ENCODE measurements at places on chromosomes 3 and 15.

- no peak for DNase-seq
Observed at GRCh38 chr3:30258426-30259392, 347.7 kb upstream of the TGFBR2 start.

DNA sequence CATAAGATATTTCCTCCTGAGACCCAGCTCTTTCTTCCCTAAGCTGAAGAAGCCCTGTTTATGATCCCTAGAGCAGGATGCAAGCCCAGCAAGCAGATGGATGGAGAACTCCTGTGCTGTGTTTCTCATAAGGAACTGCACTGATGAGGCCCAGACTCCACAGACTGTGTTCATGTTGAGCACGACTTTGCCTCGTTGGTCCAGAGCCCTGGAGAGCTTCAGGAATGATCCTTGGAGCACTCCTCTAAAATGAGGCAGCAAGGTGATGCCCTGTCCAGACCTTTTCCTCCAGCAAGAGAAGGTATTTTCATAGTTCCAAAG is 83.8 kb downstream of the MYLK start:
- no peak for DNase-seq

- DNase-seq = no peak
Observed at GRCh38 chr3:107578523-107578922, 55.8 kb downstream of the BBX start.

GRCh38 chr3:97950360-97950759 is 21.9 kb downstream of the RIOX2 start:
- peak; percentile 59 for DNase-seq

- no peak for DNase-seq
Observed at GRCh38 chr3:56887402-56888025, 85.8 kb upstream of the ARHGEF3 start.

GRCh38 chr3:189393598-189393997 is 221.8 kb downstream of the TPRG1 start:
- DNase-seq = no peak

- DNase-seq = no peak
Observed at GRCh38 chr3:179336345-179336929, 11.1 kb upstream of the MFN1 start.

DNA sequence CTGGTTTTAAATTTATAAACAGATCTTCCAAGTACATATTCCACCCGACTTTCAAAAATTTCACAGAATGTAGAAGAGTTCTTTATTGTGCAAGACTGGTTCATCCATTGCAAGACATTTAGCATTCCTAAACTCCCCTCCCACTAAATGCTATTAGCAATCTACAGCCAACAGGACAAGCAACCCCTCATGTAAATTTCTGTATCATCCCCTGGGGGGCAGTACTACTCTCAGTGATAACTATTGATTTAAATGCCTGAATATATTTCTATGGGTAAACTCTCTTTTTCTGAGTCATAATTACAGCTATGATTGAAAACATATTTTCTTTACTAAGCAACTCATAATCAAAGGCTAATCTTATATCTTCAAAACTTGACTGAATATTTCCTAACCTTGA is 10.7 kb upstream of the SLC15A2 start:
- no peak for DNase-seq

- DNase-seq = no peak
Observed at GRCh38 chr15:22919171-22919570, 61.0 kb downstream of the CYFIP1 start.

DNA sequence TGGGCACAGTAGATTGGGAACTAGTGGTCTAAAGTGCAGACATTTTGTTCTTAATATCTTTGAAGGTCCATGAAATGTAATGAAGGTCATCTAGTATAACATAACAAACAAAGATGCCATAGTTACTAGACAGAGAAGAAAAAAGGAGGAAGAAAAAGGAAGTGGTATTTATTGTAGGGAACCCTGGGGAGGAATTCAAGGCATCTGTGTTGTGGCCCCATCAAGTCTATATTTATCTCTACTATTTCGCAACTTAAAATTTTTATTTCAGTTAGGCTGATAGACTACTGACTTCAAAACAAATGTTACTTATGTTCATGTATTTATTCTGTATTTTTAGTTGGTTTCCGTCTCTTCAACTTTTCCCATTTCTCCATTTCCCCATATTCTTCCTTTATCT is 48.9 kb upstream of the ZDHHC23 start:
- no peak for DNase-seq

DNA sequence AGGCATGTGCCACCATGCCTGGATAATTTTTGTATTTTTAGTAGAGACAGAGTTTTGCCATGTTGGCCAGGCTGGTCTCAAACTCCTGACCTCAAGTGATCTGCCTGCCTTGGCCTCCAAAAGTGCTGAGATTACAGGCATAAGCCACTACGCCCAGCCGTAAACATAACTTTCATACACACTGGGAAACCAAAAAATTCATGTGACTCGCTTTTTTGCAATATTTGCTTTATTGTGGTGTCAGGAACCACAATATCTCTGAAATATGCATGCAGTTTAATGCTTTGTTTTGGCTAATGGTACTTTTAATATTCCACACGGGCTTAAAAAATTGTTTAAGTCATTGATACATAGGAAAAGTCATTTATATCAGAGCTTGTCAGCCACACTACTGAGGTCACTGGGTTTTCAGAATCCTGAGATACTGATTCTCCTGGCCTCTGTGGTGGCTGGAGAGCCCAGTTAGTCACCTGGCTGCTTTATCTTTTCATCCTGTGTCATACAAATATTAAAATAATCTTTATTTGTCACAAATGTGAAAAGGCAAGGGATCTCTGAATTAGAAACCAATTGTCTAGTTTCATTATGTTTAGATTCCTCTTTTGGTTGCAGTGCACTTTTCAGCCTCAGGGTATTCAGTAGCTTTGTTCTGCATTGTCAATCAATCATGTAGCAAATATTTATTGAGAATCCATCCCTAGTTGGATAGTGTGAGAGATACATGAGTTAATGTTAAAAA is 10.0 kb downstream of the TMEM62 start:
- no peak for DNase-seq

- DNase-seq = peak; percentile 47
Observed at GRCh38 chr3:16841904-16842271, 42.9 kb upstream of the PLCL2 start.

- no peak for DNase-seq
Observed at GRCh38 chr3:53156368-53156834, 4.6 kb upstream of the PRKCD start.

DNA sequence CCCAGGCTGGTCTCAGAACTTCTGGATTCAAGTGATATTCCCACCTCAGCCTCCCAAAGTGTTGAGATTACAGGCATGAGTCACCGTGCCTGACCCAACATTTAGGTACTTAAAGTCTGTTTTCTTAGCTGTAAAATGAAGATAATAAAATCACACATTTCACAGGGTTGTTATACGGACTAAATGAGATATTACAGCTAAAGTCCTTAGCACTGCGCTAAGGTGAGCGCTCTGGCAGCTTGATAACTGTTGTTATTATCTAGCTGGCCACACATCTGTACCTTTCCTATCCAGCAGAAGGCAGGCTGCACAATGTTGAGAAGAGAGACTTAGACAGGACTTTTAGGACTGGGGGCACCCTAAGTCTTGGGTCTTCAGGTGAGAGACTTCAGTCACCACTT is 2.7 kb upstream of the LIPH start:
- DNase-seq = no peak

- no peak for DNase-seq
Observed at GRCh38 chr15:61521953-61522352, 292.9 kb upstream of the RORA start.

DNA sequence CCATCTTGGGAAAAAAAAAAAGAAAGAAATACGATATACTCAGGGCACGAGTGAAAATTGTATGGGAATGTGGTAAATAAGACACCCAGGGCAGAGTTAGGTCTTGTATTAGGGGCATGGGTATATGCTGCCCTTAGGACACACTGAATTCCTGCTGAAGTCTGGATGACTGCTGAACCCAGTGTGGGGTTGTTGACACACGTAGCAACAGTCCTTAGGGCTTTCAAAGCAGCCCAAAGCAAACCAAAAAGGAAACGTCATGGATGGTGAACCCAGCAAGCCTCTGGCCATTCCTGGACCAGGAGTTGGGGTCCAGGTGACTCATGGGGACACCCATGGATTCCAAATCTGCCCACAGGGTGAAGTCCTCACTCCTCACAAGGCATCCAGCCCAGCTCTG is 27.1 kb upstream of the SEMA3F start:
- no peak for DNase-seq

- no peak for DNase-seq
Observed at GRCh38 chr3:38114875-38115644, 21.9 kb downstream of the ACAA1 start.

DNA sequence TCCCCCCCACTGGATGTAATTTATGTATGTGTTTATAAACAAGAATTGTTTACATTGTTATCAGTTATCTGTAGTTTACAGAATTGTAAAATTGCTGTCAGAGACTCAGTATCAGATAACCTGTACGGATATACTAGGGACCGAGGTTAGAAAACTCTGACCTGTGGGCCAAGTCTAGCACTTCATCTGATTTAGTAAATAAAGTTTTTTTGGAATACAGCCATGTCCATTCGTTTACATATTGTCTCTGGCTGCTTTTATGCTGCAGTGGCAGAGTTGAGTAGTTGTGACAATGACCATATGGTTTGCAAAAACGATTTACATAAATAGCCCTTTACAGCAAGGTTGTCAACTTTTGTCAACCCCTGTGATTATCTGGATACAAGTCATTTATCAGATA is 52.6 kb downstream of the LRRC28 start:
- no peak for DNase-seq

- DNase-seq = no peak
Observed at GRCh38 chr3:89072642-89073041, 34.8 kb upstream of the EPHA3 start.

- no peak for DNase-seq
Observed at GRCh38 chr3:85228966-85229365, 270.2 kb downstream of the CADM2 start.

DNA sequence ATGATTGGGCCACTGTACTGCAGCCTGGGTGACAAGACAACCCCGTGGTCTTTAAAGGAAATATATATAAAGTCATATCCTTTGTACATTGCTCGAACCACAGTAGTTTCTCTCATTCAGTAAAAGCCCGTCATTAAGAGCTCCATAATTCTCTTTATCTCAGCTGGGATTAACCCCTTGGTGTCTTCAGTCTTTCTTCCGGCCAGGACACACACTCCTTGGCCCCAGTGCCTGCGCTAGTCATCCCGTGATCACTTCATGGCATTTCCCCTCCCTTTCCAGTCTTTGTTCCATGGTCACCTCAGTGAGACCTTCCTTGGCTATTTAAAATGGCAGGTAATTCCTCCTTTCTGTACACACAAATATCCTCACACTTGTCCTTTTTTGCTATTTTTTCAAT is 3.3 kb downstream of the RPL35A start:
- no peak for DNase-seq

GRCh38 chr3:24596626-24597025 is 102.0 kb upstream of the THRB start:
- DNase-seq = no peak

- DNase-seq = no peak
Observed at GRCh38 chr15:25738171-25738965, 124.8 kb downstream of the ATP10A start.

GRCh38 chr3:131174752-131175151 is 148.1 kb downstream of the NEK11 start:
- no peak for DNase-seq

GRCh38 chr3:178749471-178749870 is 213.2 kb downstream of the KCNMB2 start:
- no peak for DNase-seq

GRCh38 chr3:54954022-54954421 is 26.2 kb upstream of the LRTM1 start:
- no peak for DNase-seq

- DNase-seq = no peak
Observed at GRCh38 chr3:53823956-53824657, 22.1 kb downstream of the CHDH start.

GRCh38 chr3:133442518-133442917 is 42.7 kb downstream of the BFSP2 start:
- DNase-seq = no peak

DNA sequence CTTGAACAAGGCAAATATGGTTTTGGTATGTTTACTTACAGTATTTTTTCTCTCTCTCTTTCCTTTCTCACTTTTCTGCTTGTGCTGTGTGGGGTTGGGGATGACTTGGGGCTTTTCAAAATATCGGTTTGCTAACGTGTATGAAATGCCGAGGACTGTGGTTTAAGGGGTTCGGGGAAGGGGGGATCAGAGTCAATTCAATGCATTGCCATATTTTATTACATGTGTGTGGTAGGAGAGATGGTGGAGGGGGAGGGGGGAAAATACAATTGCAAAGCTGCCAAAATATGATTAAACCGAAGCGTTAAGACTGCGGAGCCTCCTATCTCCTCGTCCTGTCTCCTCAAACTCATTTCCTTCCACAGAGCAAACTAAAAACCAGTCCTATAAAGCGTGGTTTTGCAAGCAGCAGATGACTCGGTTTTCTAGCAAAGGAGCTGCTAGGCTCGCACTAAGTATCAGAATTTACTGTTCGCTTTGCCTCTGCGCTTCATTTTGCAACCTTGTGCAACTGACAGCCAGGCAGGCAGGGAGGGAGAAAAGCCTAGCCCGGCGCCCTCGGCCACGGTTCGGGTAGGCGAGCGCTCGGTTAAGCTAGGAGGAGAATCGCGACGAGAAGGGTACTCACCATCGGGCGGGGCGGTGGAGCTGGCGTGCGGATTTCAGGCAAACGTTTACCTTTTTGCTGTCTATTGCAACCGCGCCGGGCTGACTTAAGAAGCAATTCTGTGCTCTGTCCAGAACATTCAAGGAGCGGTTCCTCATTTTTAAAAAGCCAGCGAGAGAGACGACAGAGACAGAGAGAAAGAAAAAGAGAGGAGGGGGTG is 4.0 kb upstream of the NR2F2 start:
- DNase-seq = no peak

DNA sequence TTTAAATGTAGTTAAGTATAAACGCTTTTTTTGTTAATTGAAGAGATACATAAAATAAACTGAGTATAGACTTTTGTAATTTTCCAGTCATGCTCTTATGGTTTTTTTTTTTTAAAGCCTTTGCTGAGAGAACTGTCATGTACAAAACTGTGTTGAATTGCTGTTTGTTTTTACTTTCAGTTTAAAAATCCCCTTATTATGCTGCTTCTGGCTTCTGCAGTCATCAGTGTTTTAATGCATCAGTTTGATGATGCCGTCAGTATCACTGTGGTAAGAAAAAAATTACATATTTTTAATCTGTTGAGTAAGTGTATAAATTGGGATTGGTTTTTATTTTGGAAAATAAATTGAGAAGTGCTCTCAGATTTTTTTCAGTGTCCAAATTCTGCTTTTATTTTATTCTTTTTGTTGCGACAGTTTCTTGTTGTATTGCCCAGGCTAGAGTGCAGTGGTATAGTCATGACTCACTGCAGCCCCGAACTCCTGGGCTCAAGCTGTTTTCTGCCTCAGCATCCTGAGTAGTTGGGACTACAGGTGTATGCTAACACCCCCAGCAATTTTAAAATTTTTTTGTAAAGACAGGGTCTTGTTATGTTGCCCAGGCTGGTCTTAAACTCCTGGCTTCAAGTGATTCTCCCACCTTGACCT is 40.7 kb downstream of the ATP2C1 start:
- no peak for DNase-seq

DNA sequence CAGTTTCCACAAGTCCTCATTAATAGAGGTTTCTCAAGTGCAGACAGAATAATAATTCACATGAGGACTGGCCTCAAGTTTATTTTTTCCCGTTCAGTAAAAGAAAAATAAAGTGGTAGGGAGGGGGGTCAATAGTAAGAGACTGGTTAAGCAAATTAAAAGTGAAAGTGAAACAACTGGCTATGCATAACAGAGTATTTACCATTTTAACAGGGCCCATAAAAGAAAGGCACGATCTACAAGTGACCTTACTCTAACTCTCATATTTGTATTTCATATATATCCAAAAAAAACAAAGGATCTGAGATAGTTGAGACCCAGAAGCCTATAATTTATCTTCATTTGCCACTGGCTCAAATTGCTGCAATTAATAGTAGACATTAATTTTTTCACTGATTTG is 686.3 kb downstream of the NTRK3 start:
- DNase-seq = no peak

Measured in Ammon's horn (tissue), 1 donor.